ENCODE measurements at places on chromosomes 7 and 10.

DNA sequence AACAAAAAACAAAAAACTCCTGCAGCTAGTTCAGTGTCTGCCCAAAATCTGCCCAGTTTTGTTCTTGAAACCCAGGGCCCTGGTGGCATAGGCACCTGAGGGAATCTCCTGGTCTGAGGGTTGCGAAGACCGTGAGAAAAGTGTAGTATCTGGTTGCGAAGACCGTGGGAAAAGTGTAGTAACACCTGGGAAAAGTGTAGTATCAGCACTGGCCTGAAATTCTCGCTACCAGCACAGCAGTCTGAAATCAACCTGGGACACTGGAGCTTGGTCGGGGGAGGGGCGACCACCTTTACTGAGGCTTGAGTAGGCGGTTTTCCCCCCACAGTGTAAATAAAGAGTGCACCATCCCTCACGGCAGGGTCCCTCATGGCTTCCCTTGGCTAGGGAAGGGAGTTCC, 82.5 kb upstream of the SP4 start:
- no peak for DNase-seq

GRCh38 chr10:112758961-112759360, 191.1 kb upstream of the TCF7L2 start:
- no peak for DNase-seq

GRCh38 chr10:124983321-124983720, 41.4 kb downstream of the ZRANB1 start:
- DNase-seq, result no peak

GRCh38 chr7:115827305-115828045, 203.1 kb downstream of the TFEC start:
- DNase-seq, result no peak

DNA sequence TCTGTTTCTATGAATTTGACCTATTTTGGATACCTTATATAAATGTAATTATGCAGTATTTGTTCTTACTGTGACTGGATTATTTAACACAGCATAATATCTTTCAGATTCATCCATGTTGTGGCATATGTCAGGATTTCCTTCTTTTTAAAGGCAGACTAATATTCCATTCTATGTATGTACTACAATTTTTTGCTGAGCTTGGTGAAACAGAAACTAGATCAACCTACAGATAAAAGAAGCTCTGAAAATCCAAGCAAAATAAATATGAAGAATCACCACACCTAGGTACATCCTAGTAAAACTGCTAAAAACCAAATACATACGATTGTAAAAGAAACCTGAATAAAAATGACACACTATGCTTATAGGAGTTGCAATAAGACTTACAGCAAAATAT, 300.5 kb downstream of the HTR7 start:
- no peak for DNase-seq

GRCh38 chr7:129569811-129570215, 41.7 kb upstream of the NRF1 start:
- DNase-seq, result no peak

GRCh38 chr10:25112016-25112415, 62.8 kb upstream of the GPR158 start:
- DNase-seq, result no peak

DNA sequence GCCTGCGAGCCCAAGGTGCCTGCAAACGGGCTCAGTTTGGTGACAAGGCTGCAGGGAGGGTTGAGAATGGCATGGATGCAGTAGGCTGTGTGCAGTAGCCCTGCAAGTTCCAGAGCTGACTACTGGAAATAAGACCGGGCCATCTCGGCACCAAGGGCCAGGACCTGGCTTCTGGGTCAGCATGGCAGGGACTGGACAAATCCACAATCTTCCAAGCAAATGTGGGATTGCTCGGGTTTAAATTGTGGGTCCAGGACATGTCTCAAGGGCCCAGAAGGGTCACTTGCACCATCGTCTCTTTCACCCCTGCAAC, 78.0 kb downstream of the GPR26 start:
- no peak for DNase-seq

DNA sequence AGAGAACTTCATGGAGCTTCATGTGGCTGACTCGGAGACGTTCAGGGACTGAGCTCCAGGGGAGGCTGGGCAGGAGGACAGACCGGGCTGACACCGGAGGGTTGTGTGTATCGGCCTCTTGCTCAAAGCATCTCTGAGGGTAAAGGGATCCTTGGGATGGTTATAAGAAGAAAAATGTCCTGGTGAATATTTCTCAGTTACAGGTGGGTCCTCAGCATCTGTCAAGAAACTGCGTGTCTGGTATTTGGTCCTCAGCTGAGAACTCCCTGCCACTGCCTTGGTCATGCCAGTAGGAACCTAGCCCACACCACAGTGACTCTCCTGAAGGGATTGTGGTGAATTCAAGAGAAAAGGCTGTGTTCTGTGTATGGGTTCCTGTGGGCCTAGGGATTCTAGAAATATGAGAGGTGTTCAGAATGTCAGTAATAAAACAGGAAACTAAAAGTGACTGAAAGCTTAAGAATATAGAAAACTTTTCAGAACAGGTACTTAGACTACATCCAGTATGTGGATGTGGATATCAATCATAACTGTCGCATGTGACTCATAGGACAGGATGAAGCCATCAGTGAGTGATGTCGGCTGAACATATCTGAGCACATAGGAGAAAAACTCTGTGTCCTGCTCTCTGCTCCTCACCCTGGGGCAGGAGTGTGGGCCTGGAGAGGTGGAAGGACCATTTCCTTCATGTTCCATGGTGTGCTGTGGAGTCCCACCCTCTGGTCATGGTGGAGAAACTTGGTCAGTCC, 28.4 kb downstream of the MBL2 start:
- DNase-seq, result no peak

- DNase-seq, result no peak
Measured at GRCh38 chr10:96591946-96592345, 5.1 kb upstream of the TM9SF3 start.

DNA sequence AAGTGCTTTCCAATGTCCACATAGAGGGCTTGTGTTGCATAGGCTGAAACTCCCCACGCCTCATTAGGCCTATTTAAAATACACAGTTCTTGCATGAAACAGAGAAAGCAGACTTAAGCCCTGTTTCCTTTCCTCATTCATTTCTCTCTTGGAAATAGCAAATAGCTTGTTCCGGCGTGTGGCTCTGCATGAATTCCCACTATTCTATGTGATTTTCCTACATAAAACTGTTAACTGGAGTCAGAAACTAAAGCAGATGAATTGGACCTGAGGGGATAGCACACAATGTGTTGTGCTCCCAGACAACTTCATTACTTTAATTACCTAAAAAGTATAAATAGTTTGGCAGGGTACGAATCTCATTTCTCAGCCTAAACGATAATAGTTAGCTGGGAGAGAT, 981.5 kb downstream of the SORCS1 start:
- DNase-seq, result no peak

- DNase-seq, result no peak
Measured at GRCh38 chr10:114634609-114634979, 23.5 kb downstream of the ABLIM1 start.

GRCh38 chr7:155529346-155529745, 17.0 kb downstream of the CNPY1 start:
- DNase-seq, result no peak

DNA sequence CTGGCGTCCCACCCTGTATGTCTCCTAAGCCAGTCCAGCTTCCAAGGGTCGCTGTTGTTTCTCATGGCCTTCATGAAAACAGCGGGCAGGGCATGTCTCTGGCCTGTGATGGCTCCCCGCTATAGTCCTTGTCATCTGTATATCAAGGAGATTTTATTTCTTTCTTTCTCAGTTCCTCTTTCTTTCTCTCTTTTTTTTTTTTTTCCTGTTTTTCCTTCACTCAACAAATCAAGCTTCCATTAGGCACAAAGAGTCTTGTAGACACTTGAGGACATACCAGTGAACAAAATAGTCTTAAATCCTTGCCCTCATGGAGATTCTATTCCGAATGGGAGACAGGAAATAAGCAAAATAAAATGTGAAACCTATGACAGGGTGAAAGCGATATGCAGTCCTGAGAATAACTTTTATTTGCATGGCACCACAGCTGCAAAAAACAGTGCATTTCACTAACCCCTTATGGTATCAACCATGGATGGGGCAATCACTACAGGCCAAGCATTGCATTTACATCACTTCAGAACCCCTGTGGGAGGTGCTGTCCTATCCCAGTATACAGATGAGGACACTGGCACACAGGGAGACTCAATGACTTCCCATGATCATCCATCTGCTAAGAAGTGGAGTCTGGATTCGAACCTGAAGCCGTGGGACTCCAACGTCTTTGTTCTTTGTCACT, 50.7 kb downstream of the SYPL1 start:
- no peak for DNase-seq

- no peak for DNase-seq
Measured at GRCh38 chr10:4243651-4244050, 458.6 kb upstream of the KLF6 start.

DNA sequence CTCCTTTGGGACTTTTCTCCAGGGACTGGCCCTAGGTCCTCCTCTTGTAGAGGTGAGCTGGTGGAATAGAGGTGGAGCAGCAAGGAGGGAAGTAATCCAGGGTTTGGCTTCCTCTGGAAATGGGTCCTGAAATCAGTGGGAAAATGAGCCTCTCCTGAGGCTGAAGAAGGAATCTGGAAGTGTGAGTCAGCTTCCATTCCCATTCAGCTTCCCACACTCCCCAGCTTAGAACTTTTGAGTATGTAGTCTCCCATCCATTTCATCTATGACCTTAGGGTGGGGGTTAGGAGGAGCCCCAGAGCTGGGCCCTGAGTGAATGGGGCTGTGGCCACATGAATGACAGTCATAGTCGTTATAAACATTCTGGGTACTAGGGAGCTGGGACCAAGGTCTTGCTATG, 17.7 kb downstream of the LDB1 start:
- no peak for DNase-seq

DNA sequence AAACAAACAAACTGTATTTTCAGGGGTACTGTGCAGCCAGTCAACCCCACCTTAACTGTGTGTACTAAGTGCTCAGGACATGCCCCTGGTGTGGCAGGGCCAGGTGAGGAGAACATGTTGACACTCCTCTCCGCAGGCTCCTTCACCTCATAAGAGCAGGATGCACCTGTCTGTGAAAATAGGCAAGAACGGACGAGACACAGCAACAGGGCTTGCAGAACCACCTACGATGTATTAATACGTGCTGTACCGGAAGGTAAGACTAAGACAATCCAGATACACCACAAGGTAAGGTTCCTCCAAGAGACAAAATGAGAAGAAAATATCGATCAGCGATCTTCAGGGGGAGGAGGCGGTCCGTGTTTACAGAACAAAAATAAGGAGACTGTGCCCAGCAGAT, 65.8 kb upstream of the CAMK2B start:
- DNase-seq, result no peak

GRCh38 chr10:118596426-118597124, 1.1 kb upstream of the PRLHR start:
- DNase-seq, result no peak

- DNase-seq, result no peak
Measured at GRCh38 chr7:13047061-13047460, 359.6 kb downstream of the ARL4A start.

DNA sequence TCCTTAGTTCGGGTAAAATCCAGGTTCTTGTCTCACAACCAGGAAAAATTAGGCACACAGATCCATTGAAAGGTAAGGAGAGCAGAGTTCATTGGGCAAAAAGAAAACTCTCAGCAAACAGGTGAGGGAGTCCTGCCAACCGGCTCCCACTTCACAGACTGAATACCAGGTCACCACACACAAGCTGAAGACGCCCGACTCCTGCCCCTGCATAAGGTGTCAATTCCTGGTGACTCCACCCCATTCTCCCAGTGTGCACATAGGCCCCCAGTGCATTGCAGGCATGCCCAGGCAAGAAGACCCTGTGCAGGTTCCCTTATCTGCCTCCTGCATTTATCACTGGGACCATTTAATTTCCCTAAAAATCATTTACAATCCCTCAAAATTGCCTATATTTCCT, 354.6 kb downstream of the LRRTM3 start:
- no peak for DNase-seq

- no peak for DNase-seq
Measured at GRCh38 chr7:25496476-25497368, 268.4 kb upstream of the NPVF start.

DNA sequence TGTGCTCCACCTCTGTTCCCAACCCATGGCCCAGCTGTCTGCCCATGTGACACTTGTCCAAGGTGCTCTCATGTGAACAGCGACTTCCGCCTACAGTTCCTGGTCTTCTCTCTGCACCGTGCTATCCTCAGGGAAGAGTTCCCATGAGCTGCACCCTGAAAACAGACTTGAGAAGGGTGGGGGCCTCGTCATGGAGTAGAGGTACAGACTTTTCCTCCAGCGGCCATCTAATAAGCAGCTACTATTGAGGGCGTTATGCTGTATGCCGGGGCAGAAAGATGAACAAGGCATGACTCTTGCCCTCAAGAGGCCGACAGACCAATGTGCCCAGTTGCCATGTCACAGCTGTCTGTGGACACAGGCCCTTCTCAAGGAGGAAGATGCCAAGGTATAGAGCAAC, 25.4 kb upstream of the LYZL1 start:
- no peak for DNase-seq

GRCh38 chr7:79290841-79291497, 162.5 kb downstream of the MAGI2 start:
- DNase-seq, result no peak

- no peak for DNase-seq
Measured at GRCh38 chr10:51405580-51406351, 293.6 kb downstream of the CSTF2T start.

DNA sequence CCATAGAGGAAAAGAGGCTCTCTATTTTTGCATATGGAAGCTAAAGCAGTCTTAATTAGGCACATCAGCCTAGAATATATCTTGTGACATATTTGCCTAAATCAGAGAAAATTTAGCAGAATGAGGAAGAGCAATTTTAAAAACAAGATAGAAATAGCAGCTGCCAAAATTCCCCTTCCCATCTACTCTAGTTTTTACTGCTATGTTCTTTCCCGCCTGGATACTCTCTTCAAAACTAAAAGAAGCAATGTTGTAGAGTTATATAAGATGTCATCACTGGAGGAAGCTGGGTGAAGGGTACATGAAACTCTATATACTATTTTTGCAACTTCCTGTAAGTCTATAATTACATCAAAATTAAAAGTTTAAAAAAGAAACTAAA, 87.0 kb downstream of the ARMH3 start:
- no peak for DNase-seq

- no peak for DNase-seq
Measured at GRCh38 chr10:100730725-100731406, 14.5 kb upstream of the PAX2 start.

GRCh38 chr10:48305905-48306264, 592 bp upstream of the MAPK8 start:
- no peak for DNase-seq

GRCh38 chr7:97187067-97187466, 69.6 kb downstream of the SDHAF3 start:
- DNase-seq, result no peak
